Smooth muscle cell of the umbilical artery (primary cell): ENCODE measurements at places on chromosomes 11 and 22. TPM values are rescaled to one million over a fixed set of nuclear protein-coding genes. Genes with fewer than 3 reads are reported as not detected.

The GVQW3 gene
- 1.8 TPM in 2 replicates for total RNA-seq

The PYGM gene
- total RNA-seq: 0.60 and 1.2 TPM in 2 replicates

The SLCO2B1 gene
- 0.30 and 0.88 TPM in 2 replicates for total RNA-seq

The EPS8L2 gene
- 18.7 and 31.3 TPM in 2 replicates for total RNA-seq

The JHY gene
- total RNA-seq: 0.42 and 0.89 TPM in 2 replicates

The TREH gene
- total RNA-seq: not detected in 2 replicates

The MAJIN gene
- under 0.01 TPM in 1 of 2 replicates, not detected in the other for total RNA-seq

The FAM181B gene
- not detected in 2 replicates for total RNA-seq

The ANO1 gene
- not detected in 2 replicates for total RNA-seq

The OLFML1 gene
- total RNA-seq: 0.18 TPM in 1 of 2 replicates, not detected in the other

The KCNK4 gene
- total RNA-seq: not detected in 2 replicates

The CHID1 gene
- total RNA-seq: 105 and 112 TPM in 2 replicates

The ALDH3B1 gene
- total RNA-seq: 20.8 and 34.4 TPM in 2 replicates

The EML3 gene
- 24.5 and 24.6 TPM in 2 replicates for total RNA-seq
